ENCODE measurements at places on chromosomes 13 and 19.

GRCh38 chr13:77036279-77036678 is 9.3 kb upstream of the FBXL3 start:
- DNase-seq: no peak

- no peak for DNase-seq
Observed at GRCh38 chr19:32361574-32362317, 16.3 kb downstream of the ZNF507 start.

GRCh38 chr19:55704494-55705245 is 29.6 kb downstream of the EPN1 start:
- no peak for DNase-seq

- DNase-seq: no peak
Observed at GRCh38 chr19:55962186-55962585, 14.6 kb downstream of the NLRP8 start.

DNA sequence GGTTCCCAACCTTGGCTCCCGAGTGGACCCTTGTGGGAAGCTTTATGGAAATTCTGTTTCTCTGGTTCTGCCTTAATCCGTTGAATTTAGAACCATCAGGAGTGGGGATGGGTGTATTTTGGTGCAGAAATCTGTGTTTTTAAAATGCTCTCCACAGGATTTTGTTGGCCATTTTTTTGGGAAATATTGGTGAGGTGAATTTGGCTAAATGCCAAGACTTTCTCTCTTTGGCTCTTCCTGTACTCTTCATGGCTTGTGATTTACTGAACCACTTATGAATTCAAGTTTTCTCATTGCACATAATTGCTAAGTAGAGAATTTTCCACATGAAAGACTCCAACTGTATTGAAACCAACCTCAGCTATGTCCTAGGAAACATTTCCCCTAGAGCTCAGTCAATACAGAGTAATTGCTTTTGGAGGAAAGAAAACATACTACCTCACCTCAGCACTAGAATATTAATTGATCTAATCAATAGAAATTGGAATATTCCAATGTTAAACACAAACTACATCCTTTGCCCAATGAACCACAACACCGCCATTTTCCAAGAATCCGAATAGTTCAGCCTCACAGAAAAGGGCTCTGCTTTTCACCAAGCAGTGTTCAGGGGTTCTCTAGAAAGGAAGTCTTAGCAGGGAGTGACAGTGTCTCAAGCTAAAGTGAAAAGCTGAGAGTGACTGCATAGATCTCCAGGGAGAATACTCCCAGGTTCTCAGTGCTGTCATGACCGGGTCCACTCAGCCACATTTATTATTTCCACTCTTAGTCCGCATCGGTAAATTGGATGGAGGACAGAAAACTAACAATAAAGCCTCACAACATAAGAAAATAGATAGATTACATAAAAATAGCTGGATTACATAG is 60.3 kb downstream of the ERCC5 start:
- DNase-seq: no peak

DNA sequence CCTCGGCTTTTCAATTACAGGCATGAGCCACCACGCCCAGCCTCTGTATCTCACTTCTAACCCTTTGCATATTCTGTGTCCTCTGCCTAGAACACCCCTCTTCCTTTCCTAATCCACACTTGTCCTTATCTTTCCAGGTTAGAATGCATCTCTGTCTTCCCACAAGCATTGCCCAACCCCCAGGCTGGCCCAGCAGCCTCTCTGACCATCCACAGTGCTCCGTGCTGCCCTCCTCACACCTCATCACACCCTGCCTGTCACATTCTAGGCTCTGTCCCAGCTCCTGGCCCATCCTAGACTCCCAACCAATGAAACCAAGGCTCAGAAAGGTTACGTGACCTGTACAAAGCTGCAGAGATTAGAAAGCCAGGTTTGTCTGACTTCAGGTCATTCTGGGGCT is 11.3 kb downstream of the JAK3 start:
- DNase-seq: no peak

GRCh38 chr13:80586356-80586755 is 245.4 kb upstream of the SPRY2 start:
- no peak for DNase-seq

DNA sequence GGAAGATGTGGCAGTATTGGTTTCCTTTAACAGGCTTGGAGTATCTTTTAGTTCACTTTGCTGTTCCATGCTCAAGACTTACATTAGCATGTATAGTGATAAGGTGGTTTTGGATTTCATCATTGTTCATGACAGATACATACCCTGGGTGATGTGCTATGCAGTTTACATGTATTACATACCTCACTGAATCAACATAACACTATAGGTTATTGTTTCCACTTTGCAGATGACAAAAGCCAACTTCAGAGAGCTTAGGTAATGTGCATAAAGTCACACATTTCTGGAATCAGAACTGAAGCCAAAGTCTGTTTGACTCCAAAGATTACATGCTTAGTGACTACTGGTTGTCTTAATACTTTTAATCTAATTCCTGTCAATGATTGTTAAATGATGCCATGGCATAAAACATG is 7.1 kb downstream of the COMMD6 start:
- no peak for DNase-seq

- DNase-seq: no peak
Observed at GRCh38 chr13:70960841-70961443, 852.7 kb upstream of the KLHL1 start.

DNA sequence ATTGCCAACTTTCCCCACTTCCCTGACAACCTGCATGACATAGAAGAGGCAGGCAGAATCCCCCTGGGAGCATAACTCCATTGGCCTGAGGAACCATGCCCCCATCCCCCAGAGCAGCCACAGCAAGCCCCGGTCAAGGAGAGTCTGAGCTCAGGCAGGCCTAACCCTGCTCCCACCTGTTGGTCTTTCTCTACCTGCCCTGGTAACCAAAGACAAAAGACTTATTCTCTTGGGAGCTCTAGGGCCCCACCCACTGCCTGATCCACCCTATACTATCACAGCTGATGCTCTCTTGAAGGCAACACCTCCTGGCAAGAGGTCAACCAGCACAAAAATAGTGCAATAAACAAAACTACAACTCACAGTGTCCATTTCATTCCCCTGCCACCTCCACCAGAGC is 59.3 kb downstream of the TNFSF13B start:
- no peak for DNase-seq

GRCh38 chr19:58548859-58549663 is 5.2 kb downstream of the TRIM28 start:
- DNase-seq: no peak

GRCh38 chr13:113152691-113152983 is 5.8 kb upstream of the PROZ start:
- no peak for DNase-seq

DNA sequence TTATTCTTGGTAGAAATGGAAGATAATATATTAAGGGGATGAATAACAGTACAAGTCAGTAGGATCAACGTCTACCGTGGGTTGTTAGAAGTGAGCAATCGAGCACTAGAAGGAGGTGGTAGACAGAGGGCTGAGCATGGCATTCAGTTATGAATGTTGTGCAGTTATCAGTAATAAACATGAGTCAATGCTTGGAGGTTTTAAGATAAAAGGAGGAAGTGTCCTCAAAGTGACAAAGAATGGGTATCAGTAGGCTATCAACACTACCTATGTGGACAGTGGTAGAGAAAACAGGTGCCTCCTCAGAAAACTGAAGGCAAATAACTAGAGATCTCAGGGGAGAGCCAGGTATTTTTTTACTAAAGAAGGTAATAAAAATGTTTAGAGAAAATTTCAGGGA is 1607.0 kb downstream of the PCDH9 start:
- no peak for DNase-seq

- no peak for DNase-seq
Observed at GRCh38 chr19:30733826-30734550, 361.8 kb downstream of the ZNF536 start.

DNA sequence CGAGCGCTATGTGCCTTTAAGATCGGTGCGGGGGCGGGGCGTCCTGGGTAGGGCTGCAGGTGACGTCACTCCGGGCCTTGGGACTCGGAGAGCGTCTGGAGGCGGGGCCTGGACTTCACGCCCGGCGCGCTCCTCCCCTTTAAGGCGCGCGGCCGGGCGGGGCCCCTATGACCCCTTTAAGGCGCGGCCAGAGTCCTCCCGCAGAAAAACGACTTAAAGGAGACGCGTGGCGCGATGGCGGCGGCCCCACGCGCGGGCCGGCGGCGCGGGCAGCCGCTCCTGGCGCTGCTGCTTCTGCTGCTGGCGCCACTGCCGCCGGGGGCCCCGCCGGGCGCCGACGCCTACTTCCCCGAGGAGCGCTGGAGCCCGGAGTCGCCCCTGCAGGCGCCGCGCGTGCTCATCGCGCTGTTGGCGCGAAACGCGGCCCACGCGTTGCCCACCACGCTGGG is at the start of gene COLGALT1:
TSS of gene COLGALT1 (plus strand) at position 170 of the 449 bp plus-strand sequence. CDS start at position 235, 65 bp downstream.
- peak; percentile 89 for DNase-seq

DNA sequence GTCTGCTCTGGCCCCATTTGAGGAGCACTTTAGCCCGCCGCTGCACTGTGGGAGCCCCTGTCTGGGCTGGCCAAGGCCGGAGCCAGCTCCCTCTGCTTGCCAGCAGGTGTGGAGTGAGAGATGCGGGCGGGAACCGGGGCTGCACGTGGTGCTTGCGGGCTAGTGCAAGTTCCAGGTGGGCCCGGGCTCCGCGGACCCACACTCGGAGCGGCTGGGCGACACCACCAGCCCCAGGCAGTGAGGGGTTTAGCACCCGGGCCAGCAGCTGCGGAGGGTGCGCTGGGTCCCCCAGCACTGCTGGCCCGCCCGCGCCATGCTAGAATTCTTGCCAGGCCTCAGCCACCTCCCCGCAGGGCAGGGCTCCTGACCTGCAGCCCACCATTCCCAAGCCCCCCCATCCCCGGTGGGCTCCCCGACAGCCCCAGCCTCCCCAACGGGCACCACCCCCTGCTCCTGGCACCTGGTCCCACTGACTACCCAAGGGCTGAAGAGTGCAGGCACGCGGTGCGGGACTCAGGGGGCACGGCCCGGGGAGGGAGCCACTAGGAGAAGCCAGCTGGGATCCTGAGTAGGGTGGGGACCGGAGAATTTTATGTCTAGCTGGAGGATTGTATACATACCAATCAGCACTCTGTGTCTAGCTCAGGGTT is 19.1 kb downstream of the COMMD6 start:
- no peak for DNase-seq

- DNase-seq: no peak
Observed at GRCh38 chr13:98528663-98529064, 48.2 kb downstream of the STK24 start.

DNA sequence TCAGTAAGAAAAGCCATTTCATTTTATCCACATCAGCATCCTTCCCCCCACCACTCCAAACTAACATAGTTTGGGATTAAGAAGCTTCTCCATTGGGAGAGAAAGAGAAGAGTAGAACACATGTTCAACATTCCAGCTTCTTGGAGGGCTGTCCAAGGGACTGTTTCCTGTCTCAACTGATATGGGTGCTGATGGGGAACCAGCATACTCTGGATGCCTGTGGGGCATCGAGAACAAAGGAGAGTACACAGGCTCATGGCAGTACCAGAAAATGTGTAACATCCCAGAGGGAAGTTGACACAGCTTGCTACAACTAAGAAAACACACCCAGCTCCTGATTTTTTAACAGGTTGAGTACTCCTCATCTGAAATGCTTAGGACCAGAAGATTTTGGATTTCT is 24.7 kb downstream of the SUCLA2 start:
- DNase-seq: no peak

DNA sequence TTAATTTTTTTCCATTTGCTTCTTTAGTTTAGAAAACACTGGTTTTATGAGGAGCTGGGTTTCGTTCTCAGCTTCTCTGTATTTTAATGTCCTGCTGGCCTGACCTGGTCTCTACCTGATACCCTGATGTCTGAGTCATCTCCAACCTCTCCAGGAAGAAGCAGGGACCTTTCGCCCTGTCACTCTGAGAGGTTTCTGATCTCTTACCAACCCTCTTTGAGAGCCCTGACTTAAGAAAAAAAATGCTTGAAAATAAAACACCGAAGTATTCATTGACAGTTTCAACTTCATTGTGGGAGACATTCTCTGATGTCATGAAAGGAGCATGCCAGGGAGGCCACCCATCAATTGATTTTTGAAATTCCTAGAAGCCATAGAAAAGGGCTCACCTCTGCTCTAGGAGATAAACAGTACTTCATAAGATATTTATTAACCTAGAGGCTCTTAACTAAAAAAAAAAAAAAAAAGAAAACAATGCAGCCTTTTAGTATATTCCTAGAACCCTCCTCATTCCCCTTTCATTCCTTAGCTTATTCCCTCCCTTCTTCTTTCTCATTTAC is 234.8 kb downstream of the ENOX1 start:
- DNase-seq: no peak

DNA sequence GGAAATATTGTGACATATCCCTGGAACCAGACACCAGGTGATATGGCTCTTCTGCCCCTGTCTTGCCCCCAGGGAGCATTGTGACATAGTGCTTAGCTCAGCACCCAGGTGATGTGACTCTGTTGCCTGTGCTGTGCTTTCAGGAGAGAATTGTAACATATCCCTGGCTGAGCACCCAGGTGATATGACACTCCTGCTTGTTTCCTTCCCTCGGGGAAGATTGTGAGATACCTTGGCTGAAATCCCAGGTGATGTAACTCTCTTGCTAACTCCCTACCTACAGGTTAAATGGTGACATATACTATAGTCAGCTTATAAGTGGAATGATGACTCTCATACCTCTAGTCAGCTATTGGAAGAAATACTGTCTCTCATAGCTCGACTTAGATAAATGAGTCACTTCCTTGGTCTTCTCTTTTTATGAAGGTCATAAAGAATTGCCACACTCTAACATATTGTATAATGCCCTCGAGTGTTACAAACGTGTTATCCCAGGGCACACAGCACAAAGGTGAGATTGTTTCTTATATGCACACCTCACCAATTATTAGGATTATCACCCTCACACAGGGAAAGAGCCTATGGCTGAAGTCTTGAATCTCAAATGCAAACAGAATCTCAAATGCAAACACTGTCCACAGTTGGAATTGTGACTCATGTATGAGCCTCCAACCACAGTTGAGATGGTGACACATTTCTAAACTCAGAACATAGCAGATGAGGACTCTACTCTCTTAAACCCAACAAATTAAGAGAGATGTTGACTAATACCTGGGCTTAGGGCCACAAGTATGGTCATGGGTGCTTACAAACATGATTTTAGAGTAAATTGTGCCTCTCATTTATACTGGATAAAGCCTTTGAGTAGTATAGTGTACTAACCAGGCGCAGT is 32.7 kb upstream of the ZNF254 start:
- peak; percentile 36 for DNase-seq

- no peak for DNase-seq
Observed at GRCh38 chr19:681029-682019, 5.1 kb downstream of the FSTL3 start.

DNA sequence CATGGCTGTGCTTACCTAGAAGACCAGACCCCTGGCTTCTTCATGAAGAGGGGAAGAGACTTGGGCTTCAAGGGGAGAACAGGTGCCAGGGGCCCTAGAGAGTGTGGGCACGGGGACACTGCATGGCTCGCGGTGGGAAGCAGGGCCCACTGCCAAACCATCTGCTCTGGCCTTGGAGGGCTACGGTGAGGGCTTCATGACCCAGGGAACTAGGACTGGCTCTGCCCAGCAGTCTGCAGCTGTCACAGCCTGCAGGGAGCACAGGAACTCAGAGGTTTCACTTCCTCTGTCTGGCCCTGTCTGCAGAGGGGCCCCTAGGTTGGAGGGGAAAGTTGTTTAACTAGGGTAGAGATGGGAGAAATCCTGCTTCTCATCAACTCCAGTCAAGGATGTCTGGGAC is 4.3 kb downstream of the ERCC1 start:
- DNase-seq: no peak

Measured in HS-27A (cell line).